T-cell (primary cell): ENCODE measurements at places on chromosomes 6 and 20.

- no peak for DNase-seq
Measured at GRCh38 chr6:38460186-38460585, 179.5 kb downstream of the BTBD9 start.

DNA sequence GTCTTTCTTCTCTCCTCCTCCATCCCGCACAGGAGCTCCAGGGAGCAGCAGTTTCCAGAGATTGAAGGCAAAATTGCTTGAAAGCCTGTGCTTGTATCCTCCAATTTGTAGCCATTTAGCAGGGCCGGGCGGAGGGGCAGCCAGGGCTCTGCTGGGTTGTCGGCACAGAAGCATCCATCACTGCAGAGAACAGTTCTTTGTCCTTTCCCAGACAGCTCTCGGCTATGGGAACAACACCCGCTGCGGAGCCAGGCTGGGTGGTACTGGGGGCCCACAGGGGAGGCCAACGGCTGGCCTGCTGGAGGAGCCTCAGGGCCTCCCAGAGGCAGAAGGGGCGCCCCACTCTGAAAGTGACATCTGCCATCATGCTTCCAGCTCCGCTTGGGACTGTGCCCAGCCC lies 7.8 kb downstream of the HRH3 start:
- DNase-seq = no peak

DNA sequence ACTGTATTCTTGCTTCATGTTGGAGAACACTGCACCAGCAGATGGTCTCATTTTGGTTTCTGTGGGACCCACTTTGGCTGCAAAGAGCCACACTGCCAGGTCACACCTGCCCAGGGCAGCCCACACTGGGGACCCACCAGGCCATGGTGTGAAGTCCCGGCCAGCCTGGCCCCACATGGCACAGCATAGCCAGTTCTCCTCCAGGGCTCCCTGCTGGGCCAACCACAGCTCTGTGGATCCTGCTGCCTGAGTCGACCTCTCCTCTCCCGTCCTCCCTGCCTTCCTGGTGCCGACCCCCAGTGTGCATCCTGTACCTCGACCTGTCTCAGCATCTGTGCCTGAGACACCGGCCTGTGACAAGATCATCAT lies 3.0 kb downstream of the ARFRP1 start:
- no peak for DNase-seq

DNA sequence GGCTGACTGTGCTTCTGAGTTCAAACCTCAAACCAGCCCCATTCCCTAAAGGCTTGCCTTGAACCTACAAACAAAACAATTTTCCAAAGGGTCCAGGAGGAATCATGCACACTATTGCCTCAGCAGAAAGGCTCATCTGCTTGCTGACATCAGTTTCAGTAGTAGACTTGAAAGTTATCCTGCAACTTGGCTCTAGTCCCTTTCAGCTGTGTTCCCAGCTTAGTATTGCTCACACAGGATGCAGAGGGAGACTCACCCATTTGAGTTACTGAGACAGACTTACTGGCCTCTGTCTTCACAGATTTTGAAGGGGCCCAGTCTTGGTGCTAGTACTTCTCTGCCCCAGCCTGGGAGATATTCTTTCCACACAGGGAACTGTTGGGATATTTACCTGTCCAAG lies 38.5 kb upstream of the TFB1M start:
- no peak for DNase-seq

- no peak for DNase-seq
Measured at GRCh38 chr6:81996414-81996813, 243.9 kb upstream of the TENT5A start.

DNA sequence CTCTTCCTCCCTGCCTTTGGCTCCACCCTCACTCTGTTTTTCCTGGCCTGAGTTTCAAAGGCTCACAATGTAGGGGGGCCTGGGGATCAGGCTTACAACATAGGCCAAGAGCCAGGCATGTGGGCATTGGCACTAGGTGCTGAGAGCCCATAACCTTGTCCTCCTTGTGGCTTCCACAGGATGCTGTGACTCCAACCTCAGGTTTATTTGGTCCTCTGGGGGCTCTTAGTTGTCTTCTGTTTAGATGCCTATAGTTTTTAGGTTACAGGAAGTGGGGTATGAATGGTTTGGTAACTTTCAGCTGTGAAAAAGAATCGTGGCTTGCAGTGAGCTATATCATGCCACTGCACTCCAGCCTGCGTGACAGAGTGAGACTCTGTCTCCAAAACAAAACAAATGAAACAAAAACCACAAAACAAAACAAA lies 25.6 kb downstream of the MMP24 start:
- DNase-seq = peak; percentile 54

- DNase-seq = no peak
Measured at GRCh38 chr6:18053555-18054445, 66.4 kb upstream of the KIF13A start.

- no peak for DNase-seq
Measured at GRCh38 chr6:124203101-124203811, 399.6 kb downstream of the NKAIN2 start.

GRCh38 chr6:158028421-158028820 lies 46.8 kb downstream of the SYNJ2 start:
- no peak for DNase-seq

GRCh38 chr6:140382355-140382754 lies 1007.9 kb upstream of the CITED2 start:
- DNase-seq = no peak
